Stimulated activated CD4-positive, alpha-beta T cell treated with anti-CD3 and anti-CD28 coated beads, Interleukin-1b, Interleukin-23, amount 100 ng/mL, for 1 hour (primary cell): ENCODE measurements at places on chromosomes 2 and 18.

- no peak for DNase-seq
These were observed 1.5 kb upstream of the BCL2L11 start for GRCh38 chr2:111118981-111119821.

DNA sequence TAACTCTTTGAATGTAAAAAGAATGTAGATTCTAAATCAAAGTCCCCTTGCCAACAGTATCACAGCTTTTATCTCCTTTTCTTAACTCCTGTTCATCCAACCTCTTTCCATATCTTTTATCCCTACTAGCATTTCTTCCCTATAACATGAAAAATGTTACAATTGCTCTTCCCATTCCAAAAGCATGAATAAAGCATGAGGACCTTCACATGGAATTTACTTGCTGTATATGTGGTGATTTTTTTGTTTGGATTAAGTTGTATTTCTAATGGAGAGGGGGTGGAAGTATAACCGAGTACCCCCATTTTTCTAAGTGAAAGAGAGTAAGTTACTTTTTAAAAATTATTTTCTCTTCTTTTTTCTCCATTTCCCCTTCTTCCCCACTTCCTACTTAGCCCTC is 94.9 kb upstream of the RBBP8 start:
- no peak for DNase-seq

- DNase-seq = no peak
These were observed 945.0 kb downstream of the SLC4A3 start for GRCh38 chr2:220572385-220572784.

DNA sequence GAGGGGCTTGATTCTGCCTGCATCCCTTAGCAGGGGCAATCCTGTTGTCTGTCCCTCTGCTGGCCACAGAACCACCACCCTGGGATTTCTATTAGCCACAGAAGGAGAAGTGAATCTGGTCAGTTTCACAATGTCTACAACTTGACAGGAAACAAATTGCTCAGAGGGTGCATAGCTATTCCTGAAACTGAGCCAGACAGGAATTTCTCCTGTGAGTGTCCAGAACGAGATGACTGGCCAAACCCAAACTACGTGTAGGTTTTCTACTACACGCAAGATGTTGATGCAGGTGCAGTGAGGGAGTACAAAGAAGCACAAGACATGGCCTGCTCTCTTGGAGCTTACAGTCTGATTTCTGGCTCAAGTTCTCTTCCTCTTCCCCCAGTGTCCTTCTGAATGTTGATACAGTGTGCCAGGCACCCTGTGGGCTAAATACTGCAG is 201.9 kb downstream of the CLIP4 start:
- DNase-seq = no peak

DNA sequence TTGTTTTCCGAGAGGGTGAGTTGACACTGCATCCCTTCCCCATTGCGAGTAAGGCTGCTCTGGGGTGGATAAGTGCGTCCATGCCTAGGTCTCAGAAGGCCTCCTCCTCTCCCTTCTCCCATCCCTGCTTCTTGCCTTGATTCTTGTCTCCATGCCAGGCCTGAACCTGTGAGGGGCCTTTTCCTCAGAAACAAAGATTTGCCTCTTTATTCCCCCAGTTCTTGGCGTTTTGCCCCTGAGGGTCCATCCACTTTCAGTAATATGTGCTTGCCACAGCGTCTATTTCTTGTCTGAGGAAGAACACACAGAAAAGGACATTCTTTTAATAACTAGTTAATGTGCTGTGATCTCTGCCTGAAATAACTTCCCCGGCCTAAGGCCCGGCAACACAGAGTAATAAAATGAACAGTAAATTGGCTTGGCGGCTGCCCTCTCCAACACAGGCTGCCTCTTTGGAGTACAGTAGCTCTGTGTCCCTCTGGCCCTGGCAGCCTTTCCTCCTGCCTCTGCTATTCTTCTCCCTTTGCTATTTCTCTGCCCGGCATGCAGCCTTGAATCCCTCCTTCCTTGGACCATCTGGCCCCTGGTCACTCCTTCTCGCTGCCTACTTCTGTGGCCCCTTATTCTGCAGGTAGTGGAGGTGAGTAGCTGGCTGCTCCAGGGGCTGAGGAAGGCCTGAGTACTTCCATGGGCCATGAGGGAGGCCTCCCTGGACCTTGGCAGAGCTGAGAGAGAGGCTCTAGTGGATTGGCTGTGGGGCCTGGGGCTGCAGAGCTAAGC is 4.4 kb downstream of the EHD3 start:
- no peak for DNase-seq

- DNase-seq = no peak
These were observed 501.5 kb downstream of the ERBB4 start for GRCh38 chr2:212037062-212037461.

GRCh38 chr2:173150087-173150486 is 74.4 kb downstream of the MAP3K20 start:
- DNase-seq = no peak

DNA sequence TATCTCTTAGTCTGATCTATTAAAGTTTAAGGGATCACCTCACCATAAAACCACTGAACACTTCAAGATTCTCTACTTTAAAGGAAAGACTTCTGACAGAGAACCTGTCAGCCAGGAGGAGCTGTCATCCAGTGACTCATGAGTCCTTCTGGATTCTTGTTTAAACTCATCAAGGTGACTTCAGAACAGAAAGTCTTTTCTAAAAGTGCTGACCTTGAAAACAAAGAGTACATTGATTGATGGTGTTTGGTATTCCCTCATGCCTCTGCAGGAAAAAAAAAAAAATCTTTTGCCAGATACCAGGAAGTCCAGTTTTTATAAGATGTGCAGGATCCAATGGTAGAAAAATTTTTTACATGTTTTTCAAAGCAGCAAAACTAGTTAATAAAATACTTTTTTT is 12.3 kb downstream of the DSG2 start:
- no peak for DNase-seq

- DNase-seq = no peak
These were observed 64.4 kb upstream of the LYPD6B start for GRCh38 chr2:148974095-148974494.

DNA sequence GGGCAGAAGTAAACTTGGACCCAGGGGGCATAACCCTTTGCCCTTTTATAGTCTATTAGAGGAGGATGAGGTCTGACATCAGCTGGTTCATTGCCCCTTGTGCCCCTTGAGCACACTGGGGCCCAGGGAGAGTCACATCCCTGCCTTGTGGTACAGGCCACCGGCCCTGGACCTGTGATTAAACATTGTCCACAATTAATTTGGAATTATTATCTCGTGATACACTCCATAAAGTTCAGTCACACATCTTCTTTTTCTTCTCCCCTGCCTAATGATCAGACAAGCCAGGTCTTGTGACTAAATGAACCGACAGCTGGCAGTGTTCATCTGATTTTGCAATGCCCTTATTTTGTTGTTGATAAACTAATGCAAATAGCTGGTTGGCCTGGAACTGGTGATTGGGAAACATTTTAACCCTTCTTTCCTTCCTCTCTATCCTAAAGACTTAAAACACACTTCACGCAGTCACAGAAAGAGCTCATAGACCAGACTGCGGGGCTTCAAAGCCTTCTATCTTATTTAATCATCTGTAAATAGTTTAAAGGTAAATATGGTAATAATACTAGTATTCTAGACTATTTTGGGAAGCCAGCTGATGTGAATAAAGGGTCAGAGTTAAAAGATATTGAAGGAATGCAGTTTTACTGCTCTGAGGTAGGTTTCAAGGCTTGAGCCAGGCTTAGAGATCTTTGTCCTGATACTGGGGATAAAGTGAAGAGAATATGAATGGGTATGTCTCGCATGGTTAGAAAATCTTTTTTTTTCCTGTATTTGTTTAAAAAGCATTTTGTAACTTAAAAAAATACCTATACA is 13.4 kb downstream of the IL1R1 start:
- DNase-seq = no peak
